ENCODE measurements at places on chromosomes 3 and 15.

- DNase-seq, result no peak
Measured at GRCh38 chr15:63446255-63446654, 58.1 kb upstream of the USP3 start.

- DNase-seq, result peak; percentile 40
Measured at GRCh38 chr3:155853214-155854140, 750 bp downstream of the SLC33A1 start.

DNA sequence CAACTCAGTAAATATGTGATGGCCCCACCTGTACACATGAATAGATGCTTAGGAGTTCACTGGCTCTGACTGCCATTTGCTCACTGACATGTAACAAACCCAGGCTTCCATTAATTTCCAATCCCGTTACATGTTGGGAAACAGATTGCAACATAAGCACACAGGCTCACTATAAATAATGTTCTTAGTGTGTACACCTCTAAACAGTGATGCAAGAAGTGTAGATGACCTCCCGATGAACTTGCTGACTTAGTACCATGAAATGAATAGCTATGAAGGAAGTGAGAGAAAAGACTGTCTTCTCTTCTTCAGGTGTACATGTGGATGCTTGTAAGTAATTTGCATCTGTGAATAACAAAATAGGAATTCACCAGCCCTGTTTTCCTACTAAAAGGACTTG, 21.4 kb upstream of the FSIP1 start:
- no peak for DNase-seq

DNA sequence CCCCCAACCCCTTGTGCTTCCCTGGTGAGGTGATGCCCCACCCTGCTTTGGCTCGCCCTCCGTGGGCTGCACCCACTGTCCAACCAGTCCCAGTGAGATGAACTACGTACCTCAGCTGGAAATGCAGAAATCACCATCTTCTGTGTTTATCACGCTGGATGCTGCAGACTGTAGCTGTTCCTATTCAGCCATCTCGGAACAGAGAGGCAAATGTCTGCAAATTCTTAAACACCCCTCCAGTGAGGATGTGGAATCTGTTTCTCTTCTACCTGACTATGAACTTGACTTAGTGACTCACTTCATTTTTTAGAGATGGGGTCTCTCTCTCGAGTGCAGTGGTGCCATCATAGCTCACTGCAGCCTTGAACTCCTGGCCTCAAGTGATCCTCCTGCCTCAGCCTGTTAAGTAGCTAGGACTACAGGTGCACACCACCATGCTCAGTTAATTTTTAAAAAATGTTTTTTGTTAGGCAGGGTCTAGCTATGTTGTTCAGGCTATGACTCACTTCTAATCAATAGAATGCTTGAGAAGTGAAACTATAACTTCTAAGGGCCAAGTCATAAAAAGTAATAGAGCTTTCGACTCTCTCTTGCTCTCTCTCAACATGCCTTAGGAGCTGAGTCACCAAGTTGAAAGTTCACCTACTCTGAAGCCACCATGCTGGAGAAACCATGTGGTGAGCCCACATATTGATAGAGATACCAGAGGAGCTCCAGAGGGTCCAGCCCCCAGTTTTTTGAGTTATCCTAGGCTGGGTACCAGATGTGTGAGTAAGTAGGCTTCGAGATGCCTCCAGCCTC, 11.5 kb upstream of the PARP14 start:
- peak; percentile 49 for DNase-seq

DNA sequence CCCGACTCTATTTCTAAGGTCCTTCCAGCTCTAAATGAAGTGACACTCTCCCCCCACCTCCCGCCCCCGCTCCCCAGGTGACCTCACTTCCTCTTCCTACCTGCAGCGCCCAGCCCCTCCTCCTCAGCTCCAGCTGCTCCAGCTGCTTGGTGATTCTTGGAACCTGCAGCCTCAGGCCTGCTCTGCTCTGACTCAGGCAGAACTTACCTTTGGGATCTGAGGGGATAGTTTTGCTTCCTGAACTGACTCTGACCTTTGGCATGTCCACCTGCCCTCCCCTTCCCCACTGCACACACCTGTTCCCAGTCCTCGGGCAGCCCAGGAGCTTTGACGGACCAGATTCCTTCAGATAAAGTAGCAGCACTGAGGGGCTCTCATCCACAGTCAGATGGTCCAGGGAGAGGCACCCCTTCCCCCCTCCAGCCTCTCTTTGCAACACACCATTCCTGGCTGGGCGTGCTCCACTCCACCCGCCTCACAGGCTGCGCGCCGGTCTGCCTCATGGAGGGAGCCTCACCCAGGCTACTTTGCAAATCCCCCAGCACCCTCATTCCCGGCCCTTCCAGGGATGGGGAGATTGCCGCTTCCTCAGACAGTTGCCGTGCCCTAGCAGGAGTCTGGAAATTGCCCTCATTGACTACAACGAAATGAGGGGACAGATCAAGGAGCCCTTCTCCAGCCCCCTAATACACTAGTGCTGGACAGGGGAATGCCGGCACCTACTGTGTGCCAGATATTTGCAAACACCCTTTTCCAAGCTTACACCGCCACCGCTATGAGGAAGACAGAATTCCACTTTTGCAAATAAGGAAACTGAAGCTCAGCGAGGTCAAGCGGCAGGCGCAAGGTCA, 692 bp upstream of the C15orf39 start:
- peak; percentile 45 for DNase-seq

DNA sequence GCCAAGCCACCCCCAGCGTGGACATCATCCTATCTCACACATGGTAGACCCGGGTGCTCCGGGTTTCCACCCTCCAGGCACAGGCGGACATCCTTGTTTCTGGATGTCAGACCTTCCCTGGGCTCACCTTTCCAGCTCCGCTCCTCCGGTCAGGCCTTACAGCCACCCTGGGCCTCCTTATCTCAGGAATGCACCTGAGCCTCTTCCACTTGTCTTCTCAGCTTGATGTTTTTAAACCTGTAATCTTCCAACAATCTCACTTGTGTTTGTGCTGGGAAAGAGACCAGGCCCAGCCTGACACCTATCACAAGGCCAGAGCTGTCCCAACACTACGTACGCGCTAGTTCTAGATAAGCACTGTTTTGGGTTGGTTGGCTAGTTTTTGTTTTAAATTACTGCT, 53.9 kb downstream of the NIPA2 start:
- no peak for DNase-seq

GRCh38 chr3:62209101-62209500, 164.2 kb downstream of the FEZF2 start:
- DNase-seq, result no peak

- peak; percentile 25 for DNase-seq
Measured at GRCh38 chr3:108322352-108322751, 26.0 kb downstream of the HHLA2 start.

DNA sequence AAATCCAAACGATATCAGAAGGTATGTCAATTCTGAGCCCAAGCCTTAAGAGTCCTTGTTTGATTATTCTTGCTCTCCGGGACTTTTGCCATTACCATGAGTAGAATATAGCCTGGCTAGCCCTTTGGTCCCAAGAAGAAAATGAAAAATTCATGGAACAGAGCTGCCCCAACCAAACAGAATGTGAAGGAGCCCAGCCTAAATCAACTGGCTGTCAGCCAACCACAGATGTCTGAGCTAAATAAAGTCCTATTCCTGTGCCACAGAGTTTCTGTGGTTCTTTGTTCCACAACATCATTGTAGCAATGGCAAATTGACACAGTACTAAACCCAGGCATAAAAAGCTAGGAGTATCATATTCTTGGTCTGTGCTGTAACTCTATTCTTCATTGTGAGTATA, 185.2 kb downstream of the CPNE4 start:
- DNase-seq, result no peak

Data from activated naive CD4-positive, alpha-beta T cell treated with Interleukin-2 at 50 U/mL for 16 hours (primary cell).